CD4-positive, alpha-beta T cell treated with Interleukin-17A for 4 hours (primary cell): ENCODE measurements at places on chromosomes 2 and 18.

- no peak for DNase-seq
Measured at GRCh38 chr2:45242161-45242741, 233.0 kb upstream of the SIX2 start.

- DNase-seq: no peak
Measured at GRCh38 chr2:237257471-237257951, 156.5 kb downstream of the COL6A3 start.

- no peak for DNase-seq
Measured at GRCh38 chr2:70964133-70964532, 14.3 kb upstream of the ANKRD53 start.

- no peak for DNase-seq
Measured at GRCh38 chr18:32770054-32770665, 2.7 kb downstream of the KLHL14 start.

GRCh38 chr2:12604341-12604740 is 112.4 kb upstream of the TRIB2 start:
- DNase-seq: no peak

DNA sequence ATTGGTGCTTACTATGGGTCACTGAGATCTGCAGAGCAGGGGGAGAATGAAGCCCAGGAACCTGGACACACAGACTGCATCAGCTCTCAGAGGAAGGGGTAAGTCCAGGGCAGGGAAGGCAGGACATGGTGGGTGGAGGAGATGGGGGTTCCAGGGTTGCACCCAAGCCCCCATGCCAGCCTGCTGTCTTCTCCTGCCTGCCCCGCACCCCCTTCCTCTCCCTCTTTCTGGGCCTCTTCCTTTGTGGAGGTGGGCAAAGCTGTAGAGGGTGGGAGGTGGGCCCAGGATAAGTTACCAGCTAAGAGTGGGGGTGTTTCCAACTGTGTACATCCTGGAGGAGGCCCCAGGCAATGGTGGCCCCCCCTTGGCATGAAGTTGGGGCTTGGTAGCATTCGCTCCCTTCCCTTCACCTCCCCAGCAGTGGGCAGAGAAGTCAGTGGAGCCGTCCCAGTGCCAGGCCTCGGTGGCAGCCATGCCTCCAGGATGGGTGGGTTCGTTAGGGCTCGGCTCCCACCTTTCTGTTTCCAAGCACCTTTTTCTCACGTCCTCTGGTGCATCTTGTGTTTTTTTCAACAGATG is 132.2 kb downstream of the CLIP4 start:
- DNase-seq: no peak

DNA sequence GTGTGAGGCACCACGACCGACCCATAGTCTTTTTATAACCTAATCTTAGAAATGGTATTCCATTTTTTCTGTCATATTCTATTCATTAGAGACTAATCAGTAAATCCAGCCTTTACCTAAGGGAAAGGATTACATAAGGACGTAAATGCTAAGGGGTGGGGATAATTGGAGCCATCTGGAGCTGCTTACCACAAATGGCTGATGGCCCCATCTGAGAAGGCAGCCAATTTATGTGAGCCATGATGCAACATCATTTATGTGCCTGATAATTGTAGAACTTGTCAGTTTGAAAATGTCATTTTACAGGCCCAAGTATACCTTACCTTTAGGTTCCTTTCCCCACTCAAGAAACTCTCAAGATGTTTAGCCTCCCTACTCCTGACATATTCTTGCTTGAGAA is 44.0 kb downstream of the ARHGEF33 start:
- DNase-seq: no peak

DNA sequence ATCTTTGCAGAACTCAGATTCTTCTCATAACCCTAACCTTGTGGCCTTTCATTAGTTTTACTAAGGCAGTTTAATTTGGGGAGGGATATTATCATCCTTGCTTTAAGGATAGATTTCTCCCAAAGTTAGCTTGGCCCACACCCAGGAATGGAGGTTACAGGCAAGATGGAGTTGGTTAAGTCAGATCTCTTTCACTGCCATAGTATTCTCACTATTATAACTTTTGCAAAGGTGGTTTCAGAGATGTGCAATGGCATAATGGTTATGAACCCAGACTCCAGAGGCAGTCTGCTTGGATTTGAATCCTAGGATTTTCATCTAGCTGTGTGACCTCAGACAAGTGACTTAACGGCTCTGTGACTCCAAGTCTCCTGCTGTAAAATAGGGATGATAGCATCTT is 48.7 kb upstream of the NDUFV2 start:
- no peak for DNase-seq

DNA sequence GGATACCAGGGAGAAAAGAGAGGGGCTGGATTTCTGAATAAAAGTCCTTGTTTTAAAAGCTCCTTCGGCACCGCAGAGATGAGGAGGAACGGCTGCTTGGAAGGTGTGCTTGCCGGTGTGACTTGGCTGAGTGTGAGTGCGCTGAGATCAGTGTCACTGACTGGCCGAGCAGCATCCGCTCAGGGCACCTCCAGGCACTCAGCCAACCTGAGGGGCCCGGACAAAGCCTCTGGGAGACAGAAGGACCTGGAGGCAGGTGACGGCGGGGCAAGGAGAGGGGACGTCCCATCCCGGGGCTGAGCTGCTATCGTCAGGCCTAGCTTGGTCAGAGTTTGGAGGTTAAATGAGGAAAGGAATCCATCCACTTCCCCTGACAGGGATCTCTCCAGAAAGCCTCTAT is 16.8 kb upstream of the ALLC start:
- DNase-seq: no peak

- DNase-seq: no peak
Measured at GRCh38 chr2:240896871-240897692, 1.1 kb upstream of the MAB21L4 start.

- no peak for DNase-seq
Measured at GRCh38 chr2:231331533-231331932, 64.0 kb upstream of the B3GNT7 start.

DNA sequence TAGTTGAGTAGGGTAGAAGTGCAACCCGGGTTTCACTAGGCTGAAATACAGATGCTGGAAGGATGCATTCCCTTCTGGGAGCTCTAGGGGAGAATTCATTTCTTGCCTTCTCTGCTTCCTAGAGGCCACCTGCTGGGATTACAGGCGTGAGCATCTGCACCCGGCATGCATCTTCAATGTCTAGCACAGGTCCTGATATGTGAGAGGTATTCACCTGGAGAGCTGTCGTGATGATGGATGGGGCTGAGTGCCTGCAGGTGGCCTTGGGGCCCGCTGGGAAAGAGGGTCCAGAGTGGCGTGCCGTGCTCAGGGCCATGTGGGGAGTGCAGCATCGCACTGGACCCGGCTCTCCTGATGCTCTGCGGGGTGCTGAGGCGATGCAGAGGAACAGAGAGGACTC is 6.6 kb upstream of the NTSR2 start:
- no peak for DNase-seq

GRCh38 chr2:206275312-206276055 is 1.0 kb downstream of the ZDBF2 start:
- peak; percentile 18 for DNase-seq

GRCh38 chr2:173457366-173457765 is 102.7 kb downstream of the CDCA7 start:
- no peak for DNase-seq
